Testis (tissue), 5 donors: ENCODE measurements at places on chromosomes 2 and 18. TPM values are rescaled to one million over a fixed set of nuclear protein-coding genes. Genes with fewer than 3 reads are reported as not detected.

DNA sequence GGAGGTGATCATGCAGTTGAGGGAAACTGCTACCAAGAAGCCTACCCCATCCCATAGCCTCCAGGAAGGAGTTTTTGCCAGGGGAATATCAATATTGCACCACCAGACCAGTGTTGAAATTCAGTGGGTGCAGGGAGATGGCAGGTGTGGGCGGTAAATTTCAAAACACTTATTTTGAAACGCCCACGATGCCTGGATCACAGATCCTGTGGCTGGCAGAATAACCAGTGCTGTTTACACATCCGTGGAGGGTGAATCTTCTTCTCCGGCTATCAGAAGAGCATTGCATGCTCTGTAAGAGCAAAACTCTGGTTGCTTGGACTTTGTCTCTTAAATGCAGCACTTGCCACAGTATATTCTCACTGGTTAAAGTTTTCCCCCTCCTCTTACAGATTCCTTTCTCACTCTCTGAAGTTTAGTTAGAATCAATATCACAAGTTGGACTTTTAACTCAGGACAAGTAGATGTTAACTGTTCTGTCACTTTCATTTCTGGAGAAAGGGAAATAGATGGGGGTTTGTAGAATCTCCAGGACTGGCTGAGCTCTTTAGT is 70.5 kb upstream of the ZCCHC2 start:
- DNase-seq, result no peak

DNA sequence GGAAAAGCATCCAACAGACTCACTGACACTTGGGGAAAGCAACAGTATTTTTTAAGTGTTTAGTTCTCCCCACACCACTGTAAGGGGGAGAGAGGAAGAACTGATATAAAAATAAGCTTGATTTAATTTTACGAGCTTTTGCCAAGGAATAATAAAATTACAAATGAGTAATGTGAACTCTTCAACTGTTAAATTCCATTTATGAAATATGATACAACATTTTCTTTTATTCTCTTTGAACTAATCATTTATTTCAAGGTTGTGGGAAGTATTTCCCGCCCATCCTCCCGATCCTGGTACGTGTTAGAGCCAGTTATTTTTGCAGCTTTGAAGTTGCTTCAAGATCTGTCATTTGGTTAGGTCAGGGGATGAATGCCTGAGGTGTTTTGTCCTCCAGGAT is 35.2 kb downstream of the WDPCP start:
- no peak for DNase-seq

DNA sequence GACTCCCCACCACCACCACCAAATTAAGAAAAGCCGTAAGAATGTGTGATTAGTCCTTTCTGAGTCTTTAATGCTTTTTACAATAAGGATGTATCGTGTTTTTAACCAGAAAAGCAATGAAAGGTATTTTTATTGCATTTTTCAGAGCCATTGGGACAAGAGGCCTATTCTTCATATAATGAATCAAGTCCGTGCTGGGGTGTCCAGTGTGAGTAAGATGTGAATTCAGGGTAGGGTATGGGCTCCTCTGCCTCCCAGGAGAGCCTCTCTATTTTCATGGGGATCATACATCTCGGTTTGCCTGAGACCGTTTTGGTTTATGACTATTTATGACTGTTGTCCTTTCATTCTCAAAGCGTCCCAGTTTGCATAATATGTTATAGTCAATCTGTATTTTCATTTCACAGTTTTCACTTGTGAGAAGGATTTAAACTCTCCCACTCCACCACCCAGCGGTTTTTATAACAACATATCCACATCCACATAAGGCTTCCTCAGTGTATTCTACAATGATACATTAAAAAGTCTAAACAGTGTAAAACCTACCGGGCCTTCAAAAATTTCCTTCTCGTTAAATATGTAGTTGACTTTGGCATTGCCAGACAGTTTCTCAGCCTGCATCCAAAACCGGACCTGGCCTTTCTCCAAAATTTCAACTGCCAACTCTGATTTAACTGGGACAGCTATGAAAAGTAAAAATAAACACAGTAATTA is 80.8 kb upstream of the LPIN2 start:
- DNase-seq, result no peak

The TRAPPC12 gene
- 172 TPM for total RNA-seq

The MYL12B gene
- 215 TPM for total RNA-seq
